Stimulated activated CD4-positive, alpha-beta T cell treated with anti-CD3 and anti-CD28 coated beads, Interleukin-1b, Interleukin-23, amount 100 ng/mL, for 4 hours (primary cell): ENCODE measurements at places on chromosomes 4 and X.

GRCh38 chrX:150223176-150224015 is 139.7 kb upstream of the MAMLD1 start:
- no peak for DNase-seq

DNA sequence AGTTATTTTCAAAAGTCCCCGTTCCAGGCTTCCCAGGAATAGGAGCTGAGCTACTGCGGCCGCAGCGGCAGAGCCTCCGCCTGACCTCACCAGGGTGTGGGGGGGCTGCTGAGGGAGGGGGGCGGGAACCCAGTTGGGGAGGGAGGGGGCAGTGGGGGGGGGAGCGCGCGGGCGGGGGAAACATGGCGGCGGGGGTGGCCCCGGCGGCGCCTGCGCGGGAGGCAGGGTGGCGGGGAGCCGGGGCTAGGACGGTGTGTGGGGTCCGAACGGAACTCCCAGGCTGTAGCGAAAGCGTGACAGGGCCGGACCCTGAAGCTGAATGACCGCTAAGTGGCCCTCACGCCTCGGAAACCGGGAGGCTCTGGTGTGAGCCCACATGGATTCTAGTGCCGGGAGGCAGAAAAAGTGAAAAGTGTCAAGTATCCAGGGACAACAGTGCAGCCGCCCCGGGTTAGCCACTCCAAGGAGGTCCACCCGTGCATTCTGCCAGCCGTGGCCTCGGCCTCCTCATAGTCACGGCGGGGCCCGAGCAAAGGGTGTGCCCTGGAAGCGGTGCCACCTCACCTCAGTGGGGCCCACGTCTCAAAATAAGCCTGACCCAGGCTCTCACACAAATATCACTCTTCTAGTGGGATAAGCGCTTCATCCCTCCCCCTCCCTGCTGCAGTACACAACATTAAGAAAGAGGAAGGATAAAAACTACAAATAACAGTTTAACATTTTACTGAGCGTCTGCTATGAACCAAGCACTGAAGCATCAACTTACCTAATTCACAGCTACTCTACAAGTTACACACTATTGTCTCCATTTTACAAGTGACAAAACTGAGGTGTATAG is at the start of gene KLHL13:
TSS of gene KLHL13 (minus strand) at position 98 of the 838 bp plus-strand sequence. CDS start 88,337 bp downstream, outside the sequence.
- no peak for DNase-seq

GRCh38 chrX:18449236-18449635 is 23.8 kb downstream of the CDKL5 start:
- DNase-seq = no peak

DNA sequence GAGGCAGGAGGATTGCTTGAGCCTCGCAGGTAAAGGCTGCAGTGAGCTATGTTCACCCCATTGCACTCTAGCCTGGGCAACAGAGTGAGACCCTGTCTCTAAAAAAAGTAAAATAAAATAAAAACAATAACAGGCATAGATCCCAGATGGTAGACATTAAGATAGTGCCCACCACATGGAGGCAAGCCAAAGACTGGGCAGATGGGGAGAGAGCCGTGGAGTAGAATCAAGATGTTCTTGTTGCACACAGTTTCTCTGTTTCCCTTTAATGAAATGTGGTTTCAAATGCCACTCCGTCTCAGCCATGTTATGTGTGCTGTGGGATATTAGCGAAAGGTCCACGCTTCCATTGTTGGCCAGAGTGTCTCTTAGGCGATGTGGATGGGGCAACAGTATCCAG is 63.8 kb upstream of the TBL1X start:
- no peak for DNase-seq

- DNase-seq = no peak
Observed at GRCh38 chr4:178293601-178294000, 851.4 kb upstream of the AGA start.

DNA sequence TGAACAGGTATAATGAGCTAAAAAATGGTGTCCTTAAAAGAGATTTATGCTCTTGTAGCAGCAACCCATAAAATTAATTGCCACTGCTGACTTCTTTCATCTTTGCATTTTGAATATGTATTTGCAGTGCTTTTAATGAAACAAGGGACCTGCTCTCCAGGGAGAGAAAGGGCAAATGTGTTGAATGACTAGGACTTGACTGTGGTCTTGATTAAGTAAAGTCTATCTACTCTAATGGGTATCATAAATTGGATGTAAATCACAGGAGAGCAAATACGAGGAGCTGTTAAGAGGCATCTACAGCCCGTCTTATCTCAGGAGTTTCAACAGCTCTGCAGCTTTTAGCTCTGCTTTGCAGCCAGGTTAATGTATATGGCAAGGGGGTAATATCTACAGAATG is 216.4 kb downstream of the PALLD start:
- no peak for DNase-seq

DNA sequence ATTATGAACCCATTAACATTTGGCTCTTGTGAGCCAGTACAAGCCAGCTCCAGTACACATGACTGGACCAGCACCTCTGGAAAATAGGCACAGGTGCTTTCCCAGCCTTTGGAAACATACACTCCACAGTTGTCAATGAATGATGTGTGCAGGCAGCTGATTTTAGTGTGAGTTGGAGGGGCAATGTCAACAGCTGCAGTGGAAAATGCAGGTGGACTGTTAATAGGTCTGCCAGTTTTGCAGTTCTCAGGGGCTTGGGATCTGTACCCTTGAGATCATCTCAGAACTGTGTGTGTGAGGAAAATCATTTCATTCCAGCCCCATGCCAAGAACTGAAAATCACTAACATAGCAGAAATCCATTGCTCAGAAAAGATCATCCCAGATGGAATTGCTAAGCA is 81.7 kb upstream of the CHRDL1 start:
- DNase-seq = no peak

DNA sequence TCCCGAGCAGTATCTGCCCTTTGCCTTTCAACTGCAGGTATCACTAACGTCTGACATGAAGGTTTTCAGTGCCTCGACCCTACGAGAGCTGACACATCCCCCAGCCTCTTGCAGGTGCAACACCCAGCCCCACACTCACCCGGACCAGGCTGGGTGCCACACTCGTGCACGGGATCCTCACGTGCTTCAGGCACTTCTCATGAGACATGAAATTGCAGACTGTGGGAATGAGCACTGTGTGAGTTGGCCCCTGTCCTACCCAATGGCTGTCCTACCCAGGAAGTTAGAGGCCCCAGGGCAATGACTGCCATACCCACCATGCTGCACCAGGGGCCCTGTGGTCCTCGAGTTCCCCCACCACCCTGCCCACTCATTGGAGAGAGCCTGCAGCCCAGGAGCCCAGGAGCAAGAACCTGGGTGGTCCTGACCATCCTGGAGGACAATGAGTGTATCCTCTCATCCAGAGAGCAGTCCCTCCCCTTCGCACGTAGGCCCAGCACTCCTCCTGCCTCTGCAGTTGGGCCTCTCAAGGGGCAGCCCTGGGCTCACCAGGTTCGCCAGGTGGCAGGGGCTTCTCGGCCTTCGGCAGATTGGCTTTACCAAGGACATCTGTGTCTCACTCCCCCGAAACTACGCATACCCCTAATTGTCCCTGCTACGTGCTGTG is 2.4 kb downstream of the DGKQ start:
- DNase-seq = no peak

DNA sequence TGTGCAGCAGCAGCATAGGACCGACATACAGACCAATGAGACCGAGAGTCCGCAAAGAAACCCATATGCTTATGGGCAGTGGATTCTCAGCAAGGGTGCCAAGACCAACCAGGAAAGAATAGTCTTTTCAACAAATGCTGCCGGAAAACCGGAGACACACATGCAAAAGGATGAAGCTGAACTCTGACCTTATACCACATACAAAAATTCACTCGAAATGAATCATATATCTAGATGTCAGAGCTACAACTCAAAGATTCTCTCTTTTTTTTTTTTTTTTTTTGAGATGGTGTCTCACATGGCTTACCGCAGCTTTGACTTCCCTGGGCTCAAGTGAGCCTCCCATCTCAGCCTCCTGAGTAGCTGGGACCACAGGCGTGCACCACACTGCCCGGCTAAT is 16.0 kb upstream of the MXD4 start:
- no peak for DNase-seq

- DNase-seq = no peak
Observed at GRCh38 chrX:104565791-104566680, at the start of gene IL1RAPL2. Gene IL1RAPL2 (plus strand): TSS chrX:104566199.

GRCh38 chr4:8761824-8762205 is 109.8 kb downstream of the HMX1 start:
- DNase-seq = no peak

DNA sequence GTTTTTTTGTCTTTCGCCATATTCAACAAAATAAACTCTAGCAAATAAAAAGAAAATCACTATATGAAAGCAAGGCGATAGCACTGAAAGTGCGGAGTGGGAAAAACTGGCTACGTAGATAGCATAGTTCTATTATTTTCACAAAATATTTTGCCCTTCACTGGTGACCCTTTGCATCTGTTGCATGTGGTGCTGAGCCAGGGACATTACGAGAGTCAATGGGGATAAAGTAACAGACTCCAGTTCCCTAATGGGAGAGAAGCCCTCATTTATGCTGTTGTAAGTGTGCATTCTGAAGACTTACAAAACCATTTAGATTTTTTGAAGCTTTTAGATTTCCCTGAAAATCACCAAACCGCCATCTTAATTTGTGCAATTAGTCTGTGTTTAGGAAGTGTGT is 501.6 kb downstream of the PPARGC1A start:
- DNase-seq = no peak

DNA sequence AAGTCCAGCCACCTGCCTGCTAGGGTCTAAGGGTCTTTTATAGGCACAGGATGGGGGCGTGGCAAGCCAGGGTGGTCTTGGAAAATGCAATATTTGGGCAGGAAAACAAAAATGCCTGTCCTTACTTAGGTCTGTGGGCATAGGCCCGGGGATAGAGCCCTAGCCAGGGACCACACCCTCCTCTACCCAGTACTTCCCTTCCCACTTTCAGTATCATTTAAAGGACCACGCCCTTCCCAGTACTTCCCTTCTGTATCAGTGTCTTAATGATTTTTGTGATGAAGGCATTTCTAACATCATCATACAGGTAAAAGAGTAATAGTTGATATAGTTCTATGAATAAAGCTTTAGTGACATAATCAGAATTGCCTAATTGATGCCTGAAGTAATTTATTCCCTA is 11.4 kb downstream of the BANK1 start:
- no peak for DNase-seq

DNA sequence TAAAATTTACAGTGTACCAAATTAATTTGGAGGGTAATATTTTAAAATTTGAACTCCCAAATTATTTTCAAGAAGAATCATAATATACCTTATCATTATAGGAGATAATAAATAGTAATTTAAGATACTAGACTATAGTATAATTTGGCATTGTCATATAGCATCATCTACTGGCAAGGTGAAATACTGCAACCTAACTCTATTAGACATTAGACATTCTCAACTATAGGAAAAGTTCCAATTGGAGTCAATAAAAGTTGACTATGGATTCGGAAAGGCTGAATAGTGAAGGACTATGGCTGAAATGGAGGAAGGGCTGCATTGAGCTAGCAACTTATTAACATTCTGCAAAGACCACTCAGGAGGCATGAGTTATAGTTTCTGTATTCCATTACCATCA is 113.0 kb downstream of the PRDM5 start:
- no peak for DNase-seq

DNA sequence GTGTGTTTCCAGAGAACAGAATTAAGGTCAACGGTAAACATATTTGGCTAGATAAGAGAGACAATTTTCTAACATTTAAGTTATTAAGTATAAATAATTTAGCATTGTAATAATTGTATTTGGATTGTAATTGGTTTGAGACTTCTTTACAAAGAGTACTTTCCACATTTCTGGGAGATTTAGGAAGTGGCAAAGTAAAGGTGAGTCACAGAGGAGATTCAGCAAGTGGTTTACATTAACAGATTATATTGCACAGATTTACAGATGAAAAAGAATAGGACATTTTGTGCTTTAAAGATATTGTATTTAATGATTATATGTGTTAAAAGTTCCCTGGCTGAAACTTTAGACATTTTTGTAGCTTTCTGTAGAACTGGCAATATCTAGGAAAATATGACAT is 584.4 kb upstream of the AADAT start:
- no peak for DNase-seq

- no peak for DNase-seq
Observed at GRCh38 chr4:151665022-151665784, 95.6 kb downstream of the GATB start.
